ENCODE measurements at places on chromosomes 7 and 10.

- DNase-seq, result no peak
Observed at GRCh38 chr7:96320442-96320841, 1.5 kb downstream of the SLC25A13 start.

DNA sequence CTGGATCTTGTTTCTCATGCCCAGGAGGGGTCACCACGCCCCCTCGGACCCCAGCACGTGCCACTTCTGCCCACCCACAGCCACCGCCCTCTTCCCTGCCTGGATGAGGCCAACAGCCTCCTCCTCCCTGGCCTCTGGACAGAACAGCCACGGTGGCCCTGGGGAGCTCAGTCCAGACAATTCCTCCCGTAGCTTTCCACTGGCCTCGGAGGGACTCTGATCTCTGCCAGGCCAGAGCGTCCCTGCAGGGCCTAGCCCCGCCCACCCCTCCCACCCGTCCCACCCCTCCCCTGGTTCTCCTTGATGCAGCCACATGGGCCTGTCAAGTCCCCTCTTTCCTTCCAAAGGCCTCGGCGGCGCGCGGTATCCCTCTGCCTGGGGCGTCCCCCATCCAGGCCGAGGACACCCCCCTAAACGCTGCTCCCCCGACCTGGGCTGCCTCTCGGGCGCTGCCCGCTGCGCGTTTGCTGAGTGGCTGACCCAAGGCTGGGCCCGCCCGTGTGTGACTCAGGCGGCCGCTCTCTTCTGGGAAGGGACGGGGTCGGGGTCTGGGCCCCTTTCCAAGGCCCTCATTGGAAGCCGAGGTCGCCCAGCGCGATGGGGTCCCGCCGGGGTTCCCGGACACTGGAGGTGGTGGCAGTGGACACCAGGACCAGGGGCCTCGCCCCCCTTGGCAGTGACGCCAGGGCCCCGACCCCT is 557 bp downstream of the TMEM120A start:
- DNase-seq, result no peak

GRCh38 chr7:55160539-55160938 is 141.7 kb downstream of the EGFR start:
- no peak for DNase-seq

DNA sequence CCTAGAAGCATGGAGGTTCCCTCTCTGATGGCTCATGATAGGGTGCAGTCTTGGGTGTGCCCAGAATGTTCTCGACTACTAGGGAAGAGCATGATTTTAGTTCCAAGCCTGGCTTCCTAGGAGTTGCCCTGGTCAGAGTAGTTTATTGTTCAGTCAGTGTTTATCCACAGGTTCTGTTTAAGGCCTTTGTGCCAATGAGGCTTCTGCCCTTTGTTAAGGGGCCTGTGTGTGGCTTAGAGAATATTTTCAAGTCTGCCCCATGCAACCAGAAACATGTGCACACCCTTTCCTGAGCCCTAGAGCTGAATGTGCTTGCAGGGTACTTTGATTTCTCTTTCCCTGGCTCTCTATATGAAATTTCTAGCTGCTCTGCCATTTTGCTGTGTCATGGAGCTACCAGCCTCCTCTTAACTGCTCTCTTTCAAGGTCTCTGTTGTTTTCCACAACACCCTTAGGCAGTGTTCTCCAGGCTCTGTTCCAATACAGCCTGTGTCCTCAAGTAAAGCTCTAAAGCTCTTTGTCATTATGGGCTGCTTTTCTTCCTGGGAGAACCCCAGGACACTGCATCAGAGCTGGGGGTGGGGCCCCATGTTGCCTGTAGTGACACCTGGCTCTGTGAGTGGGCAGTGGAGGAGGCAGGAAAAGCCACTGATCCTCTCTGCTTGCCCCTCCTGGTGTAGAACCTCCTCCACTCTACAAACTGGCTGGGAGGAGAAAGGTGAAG is 34.1 kb upstream of the TSPAN33 start:
- DNase-seq, result no peak

DNA sequence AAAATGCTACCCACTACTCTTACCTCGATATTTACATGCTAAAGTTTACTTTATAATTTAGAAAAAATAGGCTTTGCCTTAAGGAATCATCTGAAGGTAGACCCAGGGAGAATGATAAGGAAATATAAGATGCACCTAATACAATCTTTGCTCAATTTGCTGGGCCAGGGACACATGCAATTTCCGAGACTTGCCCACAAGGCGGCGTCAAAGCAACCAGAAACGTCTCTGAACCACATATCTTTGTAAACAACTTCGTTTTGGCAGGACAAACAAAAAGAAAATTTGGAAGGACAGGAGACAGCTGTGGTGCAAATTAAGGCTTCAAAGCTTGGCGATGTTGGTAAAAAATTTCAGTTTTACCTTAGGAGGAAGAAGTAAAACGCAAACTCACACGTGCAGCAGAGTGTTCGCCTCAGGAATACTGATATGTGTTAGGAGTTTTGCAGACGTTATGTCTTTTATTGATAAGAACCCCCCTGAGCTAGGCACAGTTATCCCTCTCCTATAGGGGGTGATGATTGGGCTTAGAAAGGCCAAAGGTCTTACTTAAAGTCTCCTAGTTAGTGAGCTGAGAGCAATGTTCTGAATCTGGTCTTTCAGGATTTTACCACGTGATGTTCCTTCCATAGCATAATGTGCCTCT is 134.3 kb downstream of the PRKCQ start:
- DNase-seq, result peak; percentile 10

GRCh38 chr7:137928626-137929025 is 73.3 kb downstream of the CREB3L2 start:
- no peak for DNase-seq

DNA sequence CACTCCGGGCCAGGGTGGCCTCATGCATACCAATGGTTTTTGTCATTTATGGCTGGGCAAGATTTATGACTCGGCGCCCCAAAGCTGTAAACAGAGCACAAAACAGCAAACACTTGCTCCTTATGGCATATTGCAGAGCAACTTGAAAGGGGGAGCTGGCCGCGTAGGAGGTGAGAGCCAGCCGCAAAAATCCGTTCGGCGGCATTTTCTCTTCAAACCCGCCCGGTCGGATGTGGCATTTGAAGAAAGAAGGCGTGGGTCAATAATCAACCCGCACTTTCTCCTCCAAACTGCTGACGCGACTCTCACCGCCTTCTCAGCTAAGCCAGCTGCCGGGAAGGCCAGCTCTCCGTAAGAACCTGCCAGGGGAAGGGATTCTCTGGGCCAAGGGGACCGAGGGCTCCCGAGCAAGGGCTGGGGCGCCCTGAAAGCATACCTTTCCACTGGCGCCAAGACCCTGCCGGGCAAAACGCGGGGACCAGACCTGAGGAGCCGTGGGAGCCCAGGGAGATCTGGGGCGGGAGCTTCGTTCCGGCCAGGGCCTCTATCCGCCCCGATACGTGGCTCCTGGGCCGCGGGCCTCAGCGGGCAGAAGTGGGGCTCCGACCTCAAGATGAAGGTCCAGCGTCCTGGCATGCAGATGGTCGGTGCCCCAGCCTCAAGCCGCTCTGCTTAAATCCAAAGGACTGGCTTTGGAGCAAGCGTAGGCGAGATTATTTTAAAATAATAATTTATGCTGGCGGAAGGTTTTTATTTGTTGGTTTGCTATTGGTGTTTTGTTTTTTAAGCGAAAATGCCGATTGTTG is 12.9 kb upstream of the HOXA2 start:
- DNase-seq, result no peak

- DNase-seq, result no peak
Observed at GRCh38 chr7:129258649-129259389, 34.0 kb downstream of the AHCYL2 start.

- no peak for DNase-seq
Observed at GRCh38 chr7:137875746-137876145, 29.0 kb upstream of the DGKI start.

- DNase-seq, result no peak
Observed at GRCh38 chr7:138705167-138705566, 4.0 kb upstream of the SVOPL start.

DNA sequence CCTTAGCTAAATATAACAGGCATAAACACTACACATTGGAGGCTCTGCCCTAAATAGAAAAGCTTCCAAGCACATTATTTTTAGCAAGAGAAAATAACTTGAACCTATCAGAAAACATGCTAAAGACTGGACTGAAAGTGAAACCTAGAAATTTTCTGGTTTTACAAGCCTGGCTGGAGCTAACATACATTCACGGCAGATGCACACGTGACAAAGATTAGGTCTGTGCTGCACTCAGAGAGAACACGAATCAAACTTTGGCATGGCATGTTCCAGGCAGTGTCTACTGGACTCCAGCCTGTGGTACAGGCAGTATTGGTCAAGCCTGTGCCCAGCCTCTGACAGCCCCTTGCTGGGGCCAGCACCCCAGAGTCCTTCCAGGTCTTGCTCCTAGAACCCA is 94.1 kb upstream of the PCBD1 start:
- no peak for DNase-seq

- DNase-seq, result no peak
Observed at GRCh38 chr7:81655271-81655670, 114.6 kb downstream of the HGF start.

DNA sequence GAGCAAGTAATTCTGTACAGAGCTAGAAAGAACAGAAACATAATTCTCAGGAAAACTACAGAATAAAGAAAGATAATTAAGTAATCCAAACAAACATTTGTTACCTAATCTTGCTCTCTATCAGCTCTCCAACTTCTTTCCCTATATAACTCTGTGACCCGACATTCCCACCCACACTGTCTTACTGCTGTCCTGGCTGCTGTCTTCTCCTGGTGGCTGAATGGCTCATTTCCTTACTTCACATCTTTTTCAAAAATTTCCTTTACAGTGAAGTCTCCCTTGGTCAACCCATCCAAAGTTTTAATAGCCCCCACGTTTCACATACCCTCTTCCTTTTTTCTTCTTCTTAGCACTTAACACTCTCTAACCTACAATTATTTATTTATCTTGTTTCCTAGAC is 64.0 kb downstream of the HYCC1 start:
- no peak for DNase-seq

DNA sequence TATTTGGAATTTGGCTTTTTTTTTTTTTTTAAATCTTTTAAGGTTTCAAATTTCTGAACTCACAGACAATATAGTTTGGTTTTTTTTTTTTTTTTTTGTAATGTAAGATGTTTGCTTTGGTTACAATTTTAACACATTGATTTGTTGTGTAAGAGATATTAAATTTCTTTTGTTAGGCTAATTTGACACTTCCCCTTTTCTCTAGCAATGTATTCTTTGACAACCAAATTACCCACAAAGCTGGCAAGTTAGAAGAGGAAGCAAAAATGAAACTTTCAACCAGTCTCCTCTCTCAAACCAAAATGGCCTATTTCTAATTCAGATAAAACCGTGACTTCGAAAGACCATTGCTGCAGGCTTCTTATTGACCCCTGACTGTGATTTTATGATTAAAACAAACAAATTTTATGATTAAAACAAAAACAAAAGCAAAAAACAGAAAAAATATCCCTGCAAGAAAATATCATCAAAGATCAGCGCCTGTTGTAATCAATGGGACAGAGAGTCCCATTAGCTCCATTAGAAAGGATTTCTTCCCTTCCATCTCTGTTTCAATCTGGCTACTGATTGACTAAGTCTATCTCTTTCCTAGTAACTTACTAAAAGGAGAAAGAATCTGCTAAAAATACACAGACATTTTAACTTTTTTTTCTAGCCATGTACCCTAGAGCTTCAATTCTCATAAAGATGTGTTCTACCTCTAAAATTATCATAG is 489.2 kb downstream of the MDFIC start:
- no peak for DNase-seq

GRCh38 chr7:158067931-158068482 is 519.6 kb downstream of the PTPRN2 start:
- DNase-seq, result no peak

DNA sequence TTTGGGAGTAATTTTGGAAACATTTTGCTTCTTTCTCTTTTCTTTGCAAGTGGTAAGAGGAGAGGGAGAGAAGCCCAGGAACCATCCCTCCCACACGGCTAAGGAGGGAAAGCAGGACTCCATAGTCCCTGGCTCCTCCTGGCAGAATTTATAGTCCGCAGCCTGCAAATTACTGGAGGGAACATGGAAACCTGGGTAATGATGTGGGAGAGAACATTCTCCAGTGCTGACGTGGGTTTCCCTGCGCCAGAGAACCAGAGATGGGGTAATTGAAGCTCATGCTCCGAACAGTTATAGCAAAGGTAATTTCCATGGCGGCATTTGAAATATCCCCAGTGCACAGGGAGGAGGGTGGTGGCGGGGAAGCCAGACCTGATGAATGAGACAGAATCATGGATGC is 320.4 kb downstream of the RPS24 start:
- DNase-seq, result no peak

DNA sequence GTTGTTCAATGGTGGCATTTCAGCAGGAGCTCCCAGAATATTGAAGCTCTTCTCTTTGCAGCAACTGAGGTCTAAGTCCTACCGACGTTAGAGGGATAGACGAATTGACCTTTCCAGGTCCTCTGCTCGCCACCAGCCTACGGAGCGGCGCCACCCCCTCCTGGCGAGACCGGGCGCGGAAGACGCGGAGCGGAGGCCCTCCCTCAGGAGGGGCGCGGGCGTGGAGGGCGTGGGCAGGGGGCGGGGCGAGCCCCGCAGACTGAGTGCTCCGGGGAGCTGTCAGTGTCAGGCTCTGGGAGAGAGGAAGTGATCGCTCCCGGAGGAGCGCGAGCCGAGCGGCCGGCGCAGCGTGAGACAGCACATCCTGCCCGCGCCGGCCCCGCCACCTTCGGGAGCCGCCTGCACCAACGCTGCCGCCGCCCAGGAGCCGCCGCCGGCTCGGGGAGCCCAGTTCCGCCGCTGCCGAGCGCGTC is at the start of gene DYNC1I1:
Gene DYNC1I1 (plus strand): TSS at position 257 of the 473 bp plus-strand sequence. CDS start 32,176 bp downstream, outside the sequence.
- no peak for DNase-seq

DNA sequence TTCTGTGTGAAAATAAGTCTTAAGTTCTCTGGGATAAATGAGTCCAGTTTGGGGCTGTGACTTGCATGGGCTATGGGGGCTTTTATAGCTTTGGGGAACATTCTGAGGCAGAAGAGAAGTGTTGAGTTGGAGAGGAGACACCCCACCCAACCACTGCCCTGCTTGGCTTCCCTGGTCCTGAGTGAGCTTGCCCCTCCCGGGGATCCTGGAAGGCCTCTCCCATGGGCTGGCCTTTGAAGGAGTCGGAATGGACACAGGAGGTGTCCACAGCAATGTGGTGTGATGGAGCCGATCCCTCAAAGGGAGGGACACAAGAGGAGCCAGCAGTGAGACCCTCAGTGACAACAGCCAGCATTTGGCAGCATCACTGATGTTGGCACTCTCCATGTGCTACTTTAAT is 89.8 kb downstream of the GLRX3 start:
- no peak for DNase-seq

DNA sequence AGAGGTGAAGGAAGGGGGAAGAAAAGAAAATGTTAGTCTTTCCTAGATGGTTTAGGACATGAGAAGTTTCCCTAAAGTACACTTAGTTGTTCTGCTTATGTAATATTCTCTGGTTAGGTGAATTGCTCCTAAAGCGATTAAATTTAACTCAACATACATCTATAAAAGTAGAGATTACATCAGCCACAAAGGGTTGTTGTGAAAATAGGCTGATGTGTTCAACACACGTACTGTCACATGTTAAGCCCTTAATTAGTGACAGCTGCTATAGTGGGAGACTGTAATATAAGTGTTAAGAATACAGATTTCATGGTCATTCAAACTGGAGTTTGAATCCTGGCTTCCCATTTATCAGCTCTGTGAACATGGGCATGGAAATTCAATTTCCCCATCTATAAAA is 12.8 kb downstream of the HECTD2 start:
- DNase-seq, result no peak

GRCh38 chr10:70565556-70566514 is 36.7 kb downstream of the PRF1 start:
- no peak for DNase-seq

Data from stimulated activated CD8-positive, alpha-beta memory T cell treated with anti-CD3 and anti-CD28 coated beads, Interleukin-15, amount 100 ng/mL, for 24 hours (primary cell).